ENCODE measurements at places on chromosomes 3 and 15.

DNA sequence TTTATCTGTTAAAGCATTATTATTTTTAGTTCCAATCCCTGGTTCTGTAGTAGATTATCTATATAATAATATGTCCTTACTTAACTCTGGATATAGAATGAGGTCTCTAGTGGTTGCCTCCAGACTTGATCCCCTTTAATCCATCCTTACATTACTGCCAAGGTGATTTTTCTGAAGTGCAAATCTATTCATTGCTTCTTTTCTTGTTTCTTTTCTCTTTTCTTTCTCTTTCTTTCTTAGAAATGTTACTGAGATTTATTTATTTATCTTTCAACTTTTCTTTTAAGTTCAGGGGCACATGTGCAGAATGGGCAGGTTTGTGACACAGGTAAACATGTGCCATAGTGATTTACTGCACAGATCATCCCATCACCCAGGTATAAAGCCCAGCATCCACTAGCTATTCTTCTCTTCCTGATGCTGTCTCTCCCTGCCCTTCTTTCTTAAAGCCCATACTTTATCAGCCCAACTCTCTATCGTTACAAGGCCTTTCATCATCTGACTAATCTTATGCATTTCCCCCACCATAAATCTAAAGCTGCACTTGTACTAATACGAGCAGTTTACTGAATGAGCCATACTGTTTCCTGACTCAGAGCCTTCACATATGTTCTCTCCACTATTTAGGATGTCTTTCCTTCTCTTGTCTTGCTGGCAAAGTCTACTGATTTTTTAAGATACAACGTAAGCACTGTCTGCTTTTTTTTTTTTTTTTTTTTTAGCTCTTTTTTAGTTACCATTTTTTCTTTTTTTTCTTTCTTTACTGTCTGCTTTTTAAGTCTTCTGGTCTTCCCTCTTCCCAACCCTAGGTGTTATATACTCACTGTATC lies 4.6 kb downstream of the GLCE start:
- no peak for DNase-seq

- no peak for DNase-seq
Observed at GRCh38 chr3:128432971-128433836, 33.5 kb downstream of the DNAJB8 start.

DNA sequence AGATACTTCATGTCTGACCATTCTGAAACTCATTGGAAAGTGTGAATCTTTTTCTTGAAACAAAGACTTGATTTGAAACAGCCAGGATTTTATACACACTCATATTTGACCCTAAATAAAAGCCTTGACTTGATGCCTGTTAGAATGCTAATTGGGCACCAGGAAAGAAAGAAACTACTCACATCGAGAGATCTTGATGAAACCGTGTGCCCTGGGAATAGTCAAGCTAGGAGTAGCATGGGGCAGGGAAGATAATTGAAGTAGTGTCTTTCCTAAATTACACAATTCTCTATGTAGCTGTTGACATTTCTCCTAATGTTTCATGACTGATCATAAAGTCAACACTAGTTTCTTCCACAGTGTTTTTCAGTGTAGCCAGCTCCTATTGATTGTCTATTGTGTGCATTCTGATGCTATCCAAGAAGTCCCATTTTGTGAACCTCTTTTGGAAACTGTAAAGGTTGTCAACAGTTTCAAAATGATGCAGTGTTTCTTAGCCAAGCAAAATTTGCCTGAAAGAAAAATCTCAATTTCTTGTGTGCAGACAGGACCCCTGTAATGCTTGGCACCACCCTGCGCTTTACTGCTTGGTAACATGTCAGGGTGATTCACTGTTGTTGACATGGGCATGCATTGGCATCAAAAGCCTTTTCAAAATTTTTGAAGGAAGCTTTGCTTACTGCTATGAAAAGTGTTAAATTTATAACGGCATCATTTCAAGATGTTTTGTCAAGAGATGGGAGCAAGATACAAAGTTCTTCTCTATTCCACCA lies 52.5 kb upstream of the OTOL1 start:
- no peak for DNase-seq

DNA sequence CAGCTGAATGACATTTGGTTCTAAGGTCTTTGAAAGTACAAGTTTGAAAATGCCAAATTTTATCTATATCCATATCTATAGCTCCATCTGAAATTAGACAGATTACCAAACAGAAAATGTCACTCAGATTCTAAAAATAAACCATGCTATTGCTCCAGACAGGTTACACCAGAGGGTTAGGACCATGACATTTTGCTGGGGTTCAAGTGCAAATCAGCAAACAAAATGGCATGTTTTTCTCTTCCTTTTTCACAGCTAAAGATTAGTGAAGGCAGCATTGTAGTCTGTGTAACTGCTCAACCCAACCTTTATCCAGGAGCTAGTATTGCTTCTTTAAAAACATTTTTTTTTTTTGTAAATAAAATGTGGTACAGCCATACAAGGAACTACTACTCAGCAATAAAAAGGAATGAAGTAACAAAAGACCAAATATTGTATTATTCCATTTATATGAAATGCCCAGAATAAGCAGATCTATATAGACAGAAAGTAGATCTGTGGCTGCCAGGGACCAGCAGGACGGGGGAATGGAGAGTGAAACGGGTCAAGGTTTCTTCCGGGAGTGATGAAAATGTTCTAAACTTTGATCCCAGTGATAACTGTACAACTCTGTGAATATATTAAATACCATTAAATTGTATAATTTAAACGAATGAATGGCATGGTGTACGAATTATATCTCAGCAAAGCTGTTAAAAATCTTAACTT lies 18.2 kb downstream of the VGLL4 start:
- DNase-seq, result no peak

GRCh38 chr3:111923095-111923771 lies 55.6 kb upstream of the ABHD10 start:
- no peak for DNase-seq

DNA sequence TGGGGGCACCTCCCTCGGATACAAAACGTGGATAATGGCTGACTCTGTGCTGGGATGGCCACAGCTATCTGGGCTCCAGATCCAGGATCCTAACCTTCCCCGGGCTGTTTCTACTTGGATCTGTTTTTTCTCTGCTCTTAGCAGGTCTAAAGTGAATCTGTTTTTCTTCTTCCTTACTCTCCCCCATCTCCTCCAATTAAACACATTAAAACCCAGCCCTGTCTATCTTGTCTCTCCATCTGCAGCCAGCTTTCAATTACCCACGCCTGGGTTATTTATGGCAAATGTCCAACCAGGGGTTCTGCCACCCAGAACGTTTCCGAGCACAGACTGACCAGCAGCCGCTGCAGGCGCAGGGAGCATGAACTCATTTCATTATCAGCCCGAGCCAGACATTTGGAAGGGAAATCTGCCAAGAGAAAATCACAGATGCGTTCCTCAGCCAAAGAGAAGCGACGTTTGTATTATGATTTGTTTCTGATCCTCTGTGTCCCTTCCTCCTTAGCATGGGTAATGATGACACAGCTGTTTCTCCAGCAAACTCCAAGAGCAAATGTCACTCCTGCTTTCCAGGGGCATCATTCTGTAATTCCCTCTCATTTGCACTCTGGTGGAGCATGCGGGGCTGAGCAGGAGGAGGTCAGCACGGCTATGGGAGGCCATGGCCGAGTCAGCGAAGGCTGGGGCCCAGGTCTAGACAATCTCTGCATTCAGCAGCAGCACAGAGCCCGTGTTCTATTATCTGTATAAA lies 42.0 kb downstream of the UMPS start:
- DNase-seq, result no peak

DNA sequence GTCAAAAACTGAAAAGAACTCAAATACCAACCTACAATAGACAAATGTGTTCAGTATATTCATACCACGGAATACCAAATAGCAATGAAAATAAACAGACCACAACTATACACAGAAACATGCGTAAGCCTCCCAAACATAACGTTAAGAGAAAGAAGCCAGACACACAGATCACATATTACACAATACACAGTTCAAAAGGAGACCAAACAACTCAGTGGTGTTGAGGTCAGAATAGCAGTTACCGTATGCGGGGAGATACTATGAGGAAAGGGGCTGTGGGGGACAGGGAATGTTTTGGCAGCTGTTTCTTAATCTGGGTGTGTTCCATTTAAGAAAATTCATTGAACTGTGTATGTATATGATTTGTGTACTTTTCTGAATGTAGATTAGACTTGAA lies 6.6 kb downstream of the OSBPL10 start:
- DNase-seq, result no peak

DNA sequence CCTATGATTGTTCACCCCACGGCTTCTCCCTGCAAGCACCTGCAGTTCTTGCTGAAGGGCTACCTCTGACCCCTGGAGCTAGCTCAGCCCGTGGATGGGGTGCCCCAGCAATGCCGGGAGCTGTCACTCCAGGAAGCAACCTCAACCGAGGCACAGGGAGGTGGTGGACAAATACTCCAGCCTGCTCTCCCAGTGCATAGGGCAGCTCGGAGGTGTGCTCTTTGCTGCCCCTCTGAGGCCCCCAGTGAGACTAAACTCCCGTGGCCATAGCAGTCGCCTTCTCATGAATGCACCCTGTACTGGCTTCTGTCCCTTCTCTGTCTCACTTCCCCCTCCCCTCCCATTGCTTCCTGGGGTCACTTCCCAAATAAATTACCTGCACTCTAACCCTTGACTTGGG lies 48.5 kb downstream of the LINGO1 start:
- no peak for DNase-seq

DNA sequence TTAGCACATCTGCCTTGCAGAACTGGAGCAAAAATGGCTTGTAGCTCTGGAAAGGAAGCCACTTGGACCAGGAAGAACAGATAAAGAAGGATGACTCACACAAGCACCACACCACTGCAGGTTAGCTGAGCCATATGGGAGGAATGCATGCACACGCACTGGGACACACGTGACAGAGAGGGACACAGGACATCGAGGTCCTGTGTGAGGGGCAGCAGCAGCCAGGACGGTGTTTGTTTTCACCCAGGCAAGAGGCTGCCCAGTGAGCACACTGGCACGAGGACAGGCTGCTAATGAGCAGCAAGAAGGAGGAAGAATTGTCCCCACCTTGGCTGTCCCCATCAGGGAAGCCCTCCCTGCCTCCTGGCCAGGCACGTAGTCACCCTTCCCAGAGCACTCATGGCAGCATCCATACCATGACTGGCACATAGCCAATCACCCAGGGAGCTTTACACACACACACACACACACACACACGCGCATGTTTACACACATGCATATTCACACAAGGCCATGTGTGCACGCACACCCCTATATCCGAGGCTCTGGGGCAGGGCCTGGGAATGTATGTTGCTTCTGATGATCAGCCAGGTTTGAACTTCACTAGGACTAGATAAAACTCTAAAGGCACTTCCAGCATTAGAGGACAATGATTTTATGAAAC lies 24.0 kb upstream of the SPTBN5 start:
- DNase-seq, result no peak

DNA sequence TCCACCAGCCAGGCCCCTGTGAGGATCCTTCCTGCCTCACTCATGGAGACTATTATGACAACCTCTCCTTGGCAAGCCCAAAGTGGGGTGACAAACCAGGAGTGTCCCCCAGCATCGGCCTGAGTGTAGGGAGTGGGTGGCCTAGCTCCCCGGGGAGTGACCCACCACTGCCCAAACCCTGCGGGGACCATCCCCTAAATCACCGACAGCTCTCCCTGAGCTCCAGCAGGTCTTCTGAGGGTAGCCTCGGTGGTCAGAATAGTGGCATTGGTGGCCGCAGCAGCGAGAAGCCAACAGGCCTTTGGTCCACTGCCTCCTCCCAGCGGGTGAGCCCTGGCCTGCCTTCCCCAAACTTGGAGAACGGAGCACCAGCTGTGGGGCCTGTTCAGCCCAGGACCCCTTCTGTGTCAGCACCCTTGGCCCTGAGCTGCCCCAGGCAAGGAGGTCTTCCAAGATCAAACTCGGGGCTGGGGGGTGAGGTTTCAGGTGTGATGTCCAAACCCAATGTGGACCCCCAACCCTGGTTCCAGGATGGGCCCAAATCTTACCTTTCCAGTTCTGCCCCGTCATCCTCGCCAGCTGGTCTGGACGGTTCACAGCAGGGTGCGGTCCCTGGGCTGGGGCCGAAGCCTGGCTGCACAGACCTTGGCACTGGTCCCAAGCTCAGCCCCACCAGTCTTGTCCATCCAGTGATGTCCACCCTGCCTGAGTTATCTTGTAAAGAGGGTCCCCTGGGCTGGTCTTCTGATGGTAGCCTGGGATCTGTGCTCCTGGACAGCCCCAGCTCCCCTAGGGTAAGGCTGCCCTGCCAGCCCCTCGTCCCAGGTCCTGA lies 1.0 kb downstream of the LIMD1 start:
- DNase-seq, result no peak

DNA sequence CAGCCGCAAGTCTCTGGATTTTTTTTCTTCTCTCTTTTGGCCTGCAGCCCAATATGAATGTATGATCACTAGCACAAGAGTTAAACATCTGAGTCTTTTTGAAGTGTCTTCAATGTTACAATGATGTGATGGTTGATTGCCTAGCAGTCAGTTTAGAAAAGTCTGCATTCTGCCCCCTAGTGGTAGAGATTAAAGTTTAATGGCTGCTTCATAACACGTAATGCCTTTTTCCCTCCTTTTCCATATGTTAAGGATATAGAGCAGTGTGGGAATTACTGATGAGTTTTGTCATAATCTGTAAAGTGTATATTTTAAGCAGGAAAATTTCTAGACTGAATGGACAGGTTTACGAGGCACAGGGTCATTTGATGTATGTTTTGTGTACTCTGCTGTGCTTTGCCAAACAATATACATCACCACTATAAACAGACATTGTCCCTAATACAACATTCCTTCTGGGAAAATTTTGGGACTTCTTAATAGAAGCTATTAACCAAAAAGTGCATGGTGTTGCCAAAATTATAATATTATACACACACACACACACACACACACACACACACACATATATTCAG lies 1038.5 kb upstream of the NR2F2 start:
- DNase-seq, result no peak

DNA sequence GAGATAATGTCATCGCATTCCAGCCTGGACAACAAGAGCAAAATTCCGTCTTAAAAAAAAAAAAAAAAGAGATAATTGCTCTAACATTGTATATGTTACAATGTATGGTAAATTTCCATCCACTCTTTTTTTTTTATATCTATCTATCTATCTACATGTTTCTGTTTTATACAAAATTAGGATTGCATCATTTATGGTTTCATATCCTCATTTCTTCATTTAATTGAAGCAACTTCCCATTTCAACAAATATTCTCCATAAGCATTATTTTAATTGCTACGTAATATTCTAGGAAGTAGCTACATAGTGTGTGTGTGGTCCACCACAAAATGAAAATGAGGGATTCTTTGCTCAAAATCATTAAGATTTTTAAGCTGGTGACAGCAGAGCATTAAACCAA lies 18.4 kb downstream of the RBP1 start:
- DNase-seq, result no peak

DNA sequence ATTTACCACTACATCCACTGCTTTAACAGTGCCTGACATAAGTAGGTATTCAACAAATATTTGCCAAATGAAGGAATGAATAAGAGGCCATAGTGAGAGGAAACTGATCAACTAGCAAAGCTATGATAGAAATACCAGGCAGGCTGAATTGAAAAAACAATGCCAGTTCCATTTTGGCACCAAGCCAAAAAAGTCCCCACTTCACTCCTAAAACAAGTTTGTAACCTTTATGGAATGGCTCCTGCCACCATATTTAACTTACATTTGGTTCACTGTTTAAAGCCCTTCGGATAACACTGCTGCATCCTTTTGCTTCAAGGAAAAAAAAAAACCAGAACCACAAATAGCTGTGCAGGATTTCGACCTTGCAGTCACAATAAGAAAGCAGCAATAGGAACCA lies 166.1 kb downstream of the FRMD5 start:
- no peak for DNase-seq
